Fibroblast of lung (primary cell): ENCODE measurements at places on chromosomes 11 and 22.

GRCh38 chr22:49725516-49725915 is 102.2 kb downstream of the BRD1 start:
- DNase-seq = no peak

DNA sequence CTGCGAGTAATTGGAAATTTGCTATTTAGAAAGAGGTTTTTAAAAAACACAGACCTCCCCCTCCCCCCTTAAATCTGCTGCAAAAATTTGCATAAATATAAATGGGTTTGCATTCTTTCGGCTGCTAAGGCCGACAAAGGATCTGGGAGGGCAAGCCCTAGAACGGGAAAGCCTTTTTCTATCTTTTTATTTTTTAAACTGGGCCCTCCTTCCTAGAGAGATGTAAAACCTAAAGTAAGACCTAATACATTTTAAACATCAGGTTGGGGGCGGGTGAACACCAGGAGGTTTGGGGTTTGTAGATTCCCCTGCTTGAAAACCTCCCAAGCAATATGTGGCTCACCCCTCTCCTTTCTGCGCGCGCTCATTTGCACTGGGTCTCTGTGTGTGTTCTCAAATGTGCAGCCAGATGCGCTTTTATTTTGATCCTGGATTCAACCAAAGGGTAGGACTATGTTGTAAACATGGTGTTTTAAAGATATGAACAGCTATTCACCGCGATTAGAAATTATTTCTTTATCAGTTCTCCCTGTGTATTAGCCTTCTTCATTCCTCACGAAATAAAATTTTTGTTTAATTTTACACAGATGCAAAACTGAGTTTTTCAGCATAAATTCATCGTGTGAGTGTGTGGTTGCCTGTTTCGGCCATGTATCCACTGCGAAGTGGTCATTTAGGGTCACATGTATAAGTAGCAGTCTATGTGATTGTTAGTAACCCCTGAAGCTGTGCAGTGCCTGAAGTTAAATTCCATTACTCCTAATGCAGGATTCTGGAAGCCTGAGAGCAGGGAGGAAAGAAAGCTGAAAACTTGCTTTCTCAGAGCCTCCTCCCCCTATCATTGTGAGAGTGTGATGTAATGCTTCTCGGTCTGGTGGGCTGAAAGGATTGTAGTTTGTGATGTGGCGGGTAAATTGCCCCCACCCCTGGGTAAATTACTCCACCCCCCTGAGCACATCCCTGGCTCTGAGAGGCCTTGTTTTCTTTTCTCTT is 988 bp downstream of the TNRC6B start:
- peak; percentile 77 for DNase-seq

- DNase-seq = peak; percentile 47
These were observed 43.8 kb downstream of the CHRDL2 start for GRCh38 chr11:74687237-74688023.

DNA sequence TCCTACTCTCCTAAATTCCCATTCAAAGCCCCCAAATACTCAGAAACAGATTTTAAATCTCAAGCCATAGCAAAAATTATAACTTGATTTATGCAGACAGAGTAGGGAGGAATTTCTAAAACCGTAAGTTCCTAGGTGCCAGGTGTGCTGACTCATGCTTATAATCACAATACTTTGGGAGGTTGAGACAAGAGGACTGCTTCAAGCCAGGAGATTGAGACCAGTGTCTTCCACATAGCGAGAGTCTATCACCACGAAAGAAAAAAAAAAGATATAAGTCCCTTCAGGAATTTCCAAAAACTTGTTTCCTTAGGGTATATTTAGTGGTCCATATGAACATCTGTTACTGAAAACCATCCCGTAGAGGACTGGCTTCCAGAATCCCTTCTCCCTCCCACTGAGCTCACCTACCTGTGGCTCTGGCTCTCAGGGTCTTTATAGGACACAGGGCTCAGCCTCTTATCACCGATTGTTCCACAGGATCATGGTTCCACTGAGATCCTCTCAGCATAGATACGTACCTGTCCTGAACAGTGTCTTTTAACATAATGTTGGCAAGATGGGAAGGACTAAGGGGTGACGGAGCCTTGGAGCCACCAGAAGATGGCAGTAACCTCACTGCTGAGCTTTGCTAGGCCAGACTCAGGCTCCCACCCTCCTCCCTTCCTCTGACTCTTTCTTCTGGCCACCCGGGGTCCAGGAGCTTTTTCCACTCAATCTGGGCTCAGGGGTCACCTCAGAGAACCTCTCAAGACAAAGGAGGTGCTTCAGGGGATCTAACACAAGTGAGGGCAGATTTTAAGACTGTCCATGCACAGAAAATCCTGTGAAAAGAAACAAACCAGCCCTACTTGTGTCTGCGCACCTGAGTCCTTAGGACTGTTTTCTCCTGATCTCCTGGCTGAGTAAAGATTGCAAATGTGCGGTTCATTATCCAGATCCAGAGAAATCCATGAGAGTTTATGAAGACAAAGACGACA is 117.5 kb upstream of the TOP3B start:
- no peak for DNase-seq

- no peak for DNase-seq
These were observed 15.1 kb downstream of the OR10V1 start for GRCh38 chr11:59698506-59698905.

DNA sequence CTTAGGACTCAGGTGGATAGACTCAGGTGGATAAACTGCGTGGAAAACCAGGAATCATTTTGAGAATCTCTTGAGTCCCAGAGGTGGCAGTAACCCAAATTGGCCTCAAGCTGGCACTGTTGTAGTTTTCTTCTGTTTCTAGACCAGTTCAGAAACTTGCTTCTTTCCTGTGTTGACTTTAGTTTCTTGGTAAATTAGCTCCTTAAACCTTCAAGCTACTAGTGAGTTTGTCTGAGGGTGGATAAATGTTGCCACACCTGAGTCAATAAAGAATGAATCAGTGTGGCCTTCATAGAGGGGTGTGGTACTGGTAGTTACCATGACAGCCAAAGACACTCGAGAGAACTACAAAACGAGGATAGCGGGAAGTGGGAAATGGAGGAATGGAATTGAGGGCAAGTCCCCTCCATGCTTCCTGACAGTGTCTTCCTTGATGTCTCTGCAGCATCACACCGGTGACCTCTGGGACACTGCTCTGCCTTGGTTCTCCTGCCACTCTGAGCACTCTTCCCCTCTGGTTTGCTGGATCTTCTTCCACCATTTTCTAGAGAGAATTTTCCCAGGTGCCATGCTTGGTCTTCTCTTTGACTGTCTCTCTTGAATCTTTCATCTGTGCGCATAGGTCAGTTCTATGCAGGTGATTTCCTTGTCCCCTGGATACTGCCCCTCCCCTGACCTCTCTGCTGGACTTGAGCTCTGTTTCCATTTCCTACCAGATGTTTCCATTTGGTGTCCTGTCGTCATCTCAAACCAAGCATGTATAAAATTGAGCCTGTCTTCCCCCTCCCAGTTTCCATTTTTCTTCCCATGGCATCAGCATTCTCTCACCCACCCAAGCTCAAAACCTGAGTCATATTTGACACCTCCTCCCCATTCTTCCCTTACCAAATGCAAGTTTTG is 7.2 kb downstream of the POLD4 start:
- peak; percentile 66 for DNase-seq

GRCh38 chr11:106714199-106714598 is 304.1 kb downstream of the GUCY1A2 start:
- DNase-seq = peak; percentile 70

- DNase-seq = no peak
These were observed 15.3 kb upstream of the MYRF start for GRCh38 chr11:61737131-61737530.

- no peak for DNase-seq
These were observed 6.2 kb downstream of the DNAJB13 start for GRCh38 chr11:73956876-73957653.

GRCh38 chr11:116686866-116687265 is 85.9 kb downstream of the BUD13 start:
- DNase-seq = no peak

- DNase-seq = peak; percentile 96
These were observed 44.2 kb upstream of the MICAL2 start for GRCh38 chr11:12066056-12066798.

DNA sequence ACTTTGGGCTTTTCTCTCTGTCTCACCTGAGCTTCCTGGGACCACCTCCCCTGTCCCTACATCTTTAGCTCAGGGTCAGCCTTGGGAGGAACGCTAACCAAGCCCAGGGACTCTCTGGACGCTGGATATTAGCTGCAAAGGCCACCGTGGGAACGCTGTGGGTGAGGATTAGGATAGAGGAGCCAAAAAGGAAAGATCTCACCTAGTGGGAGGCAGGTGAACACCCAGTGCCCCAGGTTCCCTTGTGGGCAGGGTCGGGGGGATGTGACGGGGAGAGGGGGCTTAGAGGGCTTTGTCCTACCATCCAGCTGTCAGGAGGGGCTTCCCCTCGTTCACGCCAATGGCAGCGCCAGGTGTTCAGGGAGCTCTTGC is 50.2 kb downstream of the LINC01488 start:
- DNase-seq = no peak

- peak; percentile 71 for DNase-seq
These were observed 601.8 kb downstream of the INSC start for GRCh38 chr11:15716550-15716949.

DNA sequence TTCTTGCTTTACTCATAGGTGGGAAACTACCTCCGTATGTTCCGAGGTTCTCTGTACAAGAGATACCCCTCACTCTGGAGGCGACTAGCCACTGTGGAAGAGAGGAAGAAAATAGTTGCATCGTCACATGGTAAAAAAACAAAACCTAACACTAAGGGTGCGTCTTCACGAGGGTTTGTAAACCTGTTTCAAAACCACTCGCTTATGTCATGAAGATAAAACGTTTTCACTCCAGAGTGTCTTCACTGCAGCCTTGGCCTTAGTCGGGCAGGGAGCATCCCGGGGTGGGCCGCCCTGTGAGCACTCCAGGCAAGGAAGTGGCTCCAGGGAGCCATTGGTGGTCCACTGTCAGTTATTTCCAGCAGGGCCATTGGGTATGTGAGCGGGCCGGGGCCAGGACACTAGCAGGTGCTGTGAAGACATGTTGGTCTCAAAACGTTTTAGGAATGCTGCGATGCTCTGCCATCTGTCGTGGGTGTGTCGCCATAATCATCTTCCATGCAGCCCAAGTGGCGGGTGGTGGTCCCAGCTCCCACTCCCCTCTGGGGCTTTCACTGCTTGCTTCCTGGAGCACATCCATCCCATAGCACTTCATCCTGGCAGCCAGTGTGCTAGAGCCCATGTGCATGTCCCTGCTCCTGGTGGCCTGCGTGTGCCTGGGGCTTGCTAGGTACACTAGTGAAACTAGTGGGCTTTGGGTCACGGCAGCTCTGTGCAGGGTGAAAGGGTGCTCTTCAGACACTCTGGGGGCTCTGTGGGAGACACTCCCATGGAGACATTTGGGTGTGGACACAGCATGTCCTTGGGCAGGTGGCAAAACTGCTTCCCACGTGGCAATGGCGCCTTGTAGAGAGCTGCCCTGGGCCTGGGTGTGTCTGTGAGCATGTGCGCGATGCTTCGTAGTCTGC is 5.2 kb downstream of the SMARCB1 start:
- DNase-seq = no peak

GRCh38 chr22:50199829-50200460 is 866 bp upstream of the SELENOO start:
- DNase-seq = no peak

DNA sequence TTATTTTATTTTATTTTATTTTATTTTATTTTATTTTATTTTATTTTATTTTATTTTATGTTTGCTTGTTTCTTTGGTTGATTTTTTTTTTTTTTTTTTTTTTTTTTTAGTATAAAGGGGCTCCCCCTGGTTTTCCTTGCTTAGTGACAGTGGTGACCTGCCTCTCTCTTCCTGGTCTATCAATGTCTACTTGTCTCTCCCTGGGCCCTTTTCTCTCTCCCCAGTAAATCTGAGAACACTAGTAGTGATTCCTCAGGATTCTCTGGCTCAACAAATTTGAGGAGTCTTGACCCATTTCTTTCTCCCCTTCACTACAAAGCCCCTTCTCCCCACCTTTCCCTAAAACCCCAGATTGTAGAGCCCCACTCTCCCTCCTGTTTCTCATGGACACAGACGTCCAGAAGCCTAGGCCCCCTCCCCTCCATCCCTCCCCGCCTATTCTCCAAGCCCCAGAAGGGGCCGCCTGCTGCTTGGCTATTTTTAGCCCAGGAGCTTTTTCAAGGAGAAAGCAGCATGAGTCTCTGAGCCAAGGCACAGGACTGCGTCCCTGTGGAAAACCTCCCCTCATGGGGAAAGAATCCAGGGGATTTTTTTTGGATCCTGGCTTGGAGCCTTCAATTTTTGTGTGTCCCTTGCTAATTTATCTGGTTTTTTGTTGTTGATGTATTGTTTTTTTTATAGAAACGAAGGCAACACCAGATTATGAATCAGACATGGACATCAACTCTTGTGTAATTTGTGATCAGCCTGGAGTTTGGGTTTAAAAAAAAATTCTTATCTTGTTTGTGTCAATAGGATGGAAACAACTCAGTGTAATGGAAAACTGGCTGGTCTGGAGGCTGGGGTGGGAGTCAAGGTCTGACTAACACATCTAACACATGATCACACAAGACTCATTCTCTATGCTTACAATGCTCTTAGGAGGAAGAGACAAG is 17.5 kb upstream of the ACCSL start:
- DNase-seq = peak; percentile 50

DNA sequence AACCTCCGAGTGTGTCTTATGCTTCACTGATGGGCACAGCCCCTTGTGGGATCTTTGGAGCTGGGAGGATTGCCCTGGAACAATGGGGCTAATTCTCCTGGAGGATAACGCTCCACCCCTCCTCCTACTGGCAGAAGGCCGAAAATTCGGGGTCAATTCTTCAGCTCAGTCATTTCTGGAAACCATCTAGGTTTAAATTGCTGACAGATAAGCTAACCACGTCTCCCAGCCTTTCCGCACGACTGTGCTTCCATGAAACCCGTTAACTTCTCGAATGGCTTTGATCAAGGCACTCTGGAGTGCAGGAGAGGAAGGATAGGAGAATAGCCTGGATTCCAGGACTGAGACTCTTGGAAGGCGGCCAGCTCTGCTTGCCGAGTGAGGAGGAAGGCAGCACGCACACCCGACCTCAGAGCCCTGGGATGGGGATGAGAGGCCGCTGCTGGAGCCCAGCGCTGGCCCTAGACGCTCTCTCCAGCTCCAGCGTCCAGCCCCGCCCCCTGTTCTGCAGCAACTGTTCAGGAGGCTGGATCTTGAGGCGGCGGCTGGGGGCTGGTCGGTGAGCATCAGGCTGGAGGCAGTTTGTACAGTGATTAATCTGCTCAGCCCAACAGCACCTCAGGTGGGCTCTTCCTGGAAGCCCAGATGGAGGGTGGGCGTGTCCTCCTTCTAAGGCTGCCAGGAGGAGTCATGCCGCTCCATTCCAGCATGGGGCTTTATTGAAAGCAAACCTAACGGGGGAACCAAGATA is 176.7 kb upstream of the NCAM1 start:
- DNase-seq = peak; percentile 95

GRCh38 chr11:10592331-10592730 is 23.9 kb upstream of the LYVE1 start:
- peak; percentile 95 for DNase-seq

- no peak for DNase-seq
These were observed 87.6 kb downstream of the SCN3B start for GRCh38 chr11:123566852-123567251.

- DNase-seq = no peak
These were observed 36.1 kb upstream of the NNMT start for GRCh38 chr11:114260077-114260476.

- peak; percentile 25 for DNase-seq
These were observed 138.5 kb upstream of the CTSC start for GRCh38 chr11:88475991-88476418.
